Left hindlimb (tissue), 1 donor: ENCODE measurements at places on chromosomes 6 and 20.

- no peak for DNase-seq
Observed at GRCh38 chr20:3031524-3032147, 11.8 kb upstream of the GNRH2 start.

- no peak for DNase-seq
Observed at GRCh38 chr6:36686668-36687513, 8.4 kb downstream of the CDKN1A start.

DNA sequence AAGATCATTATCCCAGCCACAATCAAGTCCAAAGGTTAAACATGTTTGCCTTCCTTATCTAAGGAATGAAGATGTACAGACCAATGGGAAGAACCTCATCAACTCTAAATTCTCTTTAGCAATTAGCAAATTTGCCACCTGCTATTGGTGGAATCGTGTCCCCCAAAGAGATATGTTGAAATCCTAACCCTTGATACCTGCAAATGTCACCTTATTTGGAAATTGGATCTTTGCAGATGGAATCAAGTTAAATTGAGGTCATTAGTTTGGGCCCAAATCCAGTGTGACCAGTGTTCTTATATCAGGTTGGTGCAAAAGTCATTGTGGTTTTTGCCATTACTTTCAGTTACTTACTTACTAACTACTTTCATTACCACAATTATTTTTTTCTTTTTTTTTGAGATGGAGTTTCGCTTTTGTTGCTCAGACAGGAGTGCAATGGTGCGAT, 31.3 kb downstream of the KLHL31 start:
- DNase-seq = no peak

DNA sequence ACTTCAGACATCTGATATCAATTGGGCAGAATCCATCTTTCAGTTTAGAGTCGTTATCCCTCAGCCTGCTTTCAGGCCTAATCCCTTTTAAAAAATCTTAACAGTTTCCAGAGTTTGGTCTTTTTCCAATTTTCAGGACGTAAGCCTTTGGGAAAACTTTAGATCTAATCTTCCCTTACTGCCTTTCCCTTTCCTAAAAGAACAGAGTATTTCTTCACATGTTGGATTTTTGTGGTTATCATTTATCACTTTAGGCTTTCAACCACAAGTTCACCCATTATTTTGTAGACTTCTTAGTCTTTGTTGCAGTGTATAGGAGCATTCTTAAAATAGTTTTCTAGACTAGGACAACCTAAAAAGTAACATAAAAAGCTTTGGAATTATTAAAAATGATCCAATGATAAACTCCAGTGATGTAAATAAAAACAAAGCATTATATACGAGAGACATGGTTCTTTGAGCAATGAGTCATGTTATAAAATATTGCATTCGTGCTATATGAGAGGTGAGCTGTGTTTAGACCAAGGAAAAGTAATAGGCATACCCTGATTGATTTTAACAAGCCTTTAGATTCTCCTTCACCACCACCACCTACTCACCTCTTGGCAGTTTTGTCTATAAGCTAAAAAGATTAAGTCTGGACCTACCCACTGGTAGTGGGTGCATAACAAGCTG, 90.4 kb upstream of the MCHR2 start:
- no peak for DNase-seq

GRCh38 chr6:148203970-148204369, 138.7 kb upstream of the SASH1 start:
- peak; percentile 66 for DNase-seq

DNA sequence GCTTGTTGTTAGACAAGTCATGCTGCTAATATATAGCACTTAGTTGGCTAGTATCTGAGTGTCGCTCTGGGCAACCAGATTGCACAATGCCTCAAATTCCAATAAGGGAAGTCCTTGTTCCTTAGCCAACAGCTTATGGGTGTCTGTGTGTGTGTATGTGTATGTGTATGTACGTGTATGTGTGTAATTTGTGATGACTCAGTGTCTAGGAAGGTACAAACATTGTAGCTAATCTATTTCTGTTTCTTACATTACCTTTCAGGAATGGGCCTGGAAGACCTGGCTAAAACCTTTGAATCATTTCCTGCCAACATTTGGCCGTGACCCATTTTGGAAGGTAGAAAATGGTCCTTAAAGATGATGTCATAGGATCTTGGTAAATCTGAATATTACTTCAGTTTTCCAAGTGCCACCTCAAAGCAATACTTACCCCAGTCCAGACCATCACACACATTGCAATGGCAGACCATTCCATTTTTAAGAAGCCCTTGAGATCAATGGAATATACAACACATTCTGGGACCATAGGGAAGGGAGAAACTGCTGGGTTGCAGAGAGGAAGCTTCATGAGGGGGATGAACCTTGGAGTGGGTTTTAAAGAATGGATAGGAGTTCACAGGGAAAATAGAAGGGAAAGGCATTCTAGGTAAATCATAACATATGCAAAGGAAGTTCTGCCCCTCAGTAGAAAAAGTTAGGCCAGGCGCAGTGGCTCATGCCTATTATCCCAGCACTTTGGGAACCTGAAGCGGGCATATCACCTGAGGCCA, 25.1 kb downstream of the NEDD9 start:
- DNase-seq = peak; percentile 55

- DNase-seq = peak; percentile 9
Observed at GRCh38 chr6:44650947-44651346, 263.4 kb downstream of the CDC5L start.

DNA sequence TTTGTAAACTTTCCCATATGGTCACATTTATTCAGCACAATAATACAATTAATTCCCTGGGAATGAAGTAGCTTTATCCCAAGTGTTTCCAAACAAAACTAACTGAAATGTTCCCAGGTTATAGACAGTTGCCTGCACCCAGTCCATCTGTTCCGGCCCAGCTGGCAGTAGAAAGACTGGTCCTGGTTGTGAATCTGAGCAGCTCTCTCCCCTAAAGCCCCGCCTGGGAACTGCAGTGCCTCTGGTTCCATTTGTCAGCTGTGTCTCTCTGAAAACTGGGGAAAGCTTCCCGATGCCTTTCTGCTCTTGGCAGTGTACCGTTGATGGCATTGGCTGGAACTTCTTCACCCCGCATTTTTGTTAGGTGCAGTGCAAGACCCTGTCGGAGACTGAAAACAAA, 8.7 kb downstream of the MTHFD1L start:
- DNase-seq = peak; percentile 34

DNA sequence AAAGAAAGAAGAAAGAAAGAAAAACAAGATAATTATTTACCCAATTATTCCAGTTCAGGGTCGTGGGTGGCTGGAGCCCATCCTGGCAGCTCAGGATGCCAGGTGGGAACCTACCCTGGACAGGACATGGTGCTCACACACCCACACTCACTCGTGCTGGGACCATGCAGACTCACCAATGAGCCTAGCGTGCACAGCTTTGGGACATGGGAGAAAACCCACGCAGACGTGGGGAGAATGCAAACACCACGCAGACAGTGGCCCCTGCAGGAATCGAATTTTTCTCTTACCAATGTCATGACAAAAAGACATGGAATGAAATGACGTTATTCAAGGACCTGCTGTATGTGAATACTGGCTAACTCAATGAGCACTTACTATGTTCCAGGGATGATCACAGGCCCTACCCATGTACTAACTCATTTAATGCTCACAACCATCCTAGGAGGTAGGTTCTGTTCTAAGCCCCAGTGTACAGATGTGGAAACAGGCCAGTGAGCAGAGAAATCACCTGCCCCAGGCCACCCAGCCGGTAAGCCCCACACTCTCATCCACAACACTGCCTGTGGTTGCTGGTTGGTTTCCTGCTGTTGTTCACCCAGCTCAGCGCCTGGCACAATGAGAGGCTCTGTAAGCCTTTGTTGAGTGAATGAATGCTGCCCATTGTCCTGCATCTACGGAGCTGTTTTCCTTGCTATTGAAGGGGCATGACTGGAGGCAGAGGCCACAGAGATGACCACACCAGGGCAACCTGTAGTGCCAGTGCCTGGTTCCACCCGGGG, 6.8 kb upstream of the PI16 start:
- DNase-seq = no peak

DNA sequence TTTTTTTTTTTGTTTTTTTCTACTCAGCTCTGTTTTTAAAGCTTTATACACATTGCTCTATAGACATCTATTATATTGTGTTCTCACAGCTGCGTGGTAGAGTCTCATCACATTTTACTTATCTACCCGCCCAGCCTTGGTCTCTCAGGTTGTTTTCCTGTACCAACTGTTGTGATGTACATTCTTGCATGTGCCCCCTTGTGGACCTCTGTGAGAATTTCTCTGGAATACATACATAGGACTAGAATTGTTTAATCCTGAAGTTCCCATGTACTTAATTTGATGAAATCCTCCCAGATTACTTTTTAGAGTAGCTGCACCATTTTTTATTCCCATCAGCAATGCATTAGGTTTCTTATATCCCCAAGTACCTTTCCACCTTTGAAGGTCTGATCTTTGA, 40.4 kb upstream of the TINAG start:
- DNase-seq = no peak

DNA sequence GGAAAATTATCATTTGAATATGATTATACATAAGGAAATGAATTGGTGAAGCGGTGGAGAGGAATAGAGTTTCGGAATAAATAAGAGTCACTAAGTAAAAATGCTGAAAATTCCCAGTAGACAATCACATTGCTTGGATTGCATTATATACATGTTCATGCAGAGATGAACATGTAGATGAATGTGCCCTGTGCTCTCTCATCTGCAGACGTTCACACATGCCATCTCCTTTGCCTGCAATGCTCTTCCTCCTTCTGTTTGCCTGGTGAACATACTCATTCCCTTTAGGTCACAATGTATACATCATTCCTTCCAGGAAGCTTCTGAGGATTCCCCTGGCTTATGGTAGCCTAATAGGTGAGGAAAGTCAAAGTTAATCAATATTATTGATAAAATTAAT, 17.9 kb downstream of the DCDC2 start:
- DNase-seq = no peak

DNA sequence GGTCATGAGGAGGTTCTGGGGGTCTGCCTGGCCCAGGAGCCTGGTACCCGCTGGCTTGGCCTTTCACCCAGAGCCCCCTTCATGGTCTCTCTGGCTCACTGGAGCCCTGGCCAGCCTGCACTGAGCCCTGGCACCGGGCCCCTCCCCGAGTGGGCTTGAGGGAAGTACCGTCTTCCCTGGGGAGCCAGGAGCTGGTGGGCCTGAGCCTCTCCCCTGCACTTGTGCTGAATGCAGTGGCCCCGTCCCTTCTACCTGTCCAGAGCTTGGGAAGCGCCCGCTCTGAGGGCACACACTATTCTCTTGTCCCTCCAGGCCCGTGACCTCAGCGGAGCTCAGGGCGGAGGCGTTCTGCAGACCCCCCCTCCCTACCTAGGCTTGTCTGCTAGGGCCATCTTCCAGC, 62.2 kb downstream of the TCP11 start:
- no peak for DNase-seq

DNA sequence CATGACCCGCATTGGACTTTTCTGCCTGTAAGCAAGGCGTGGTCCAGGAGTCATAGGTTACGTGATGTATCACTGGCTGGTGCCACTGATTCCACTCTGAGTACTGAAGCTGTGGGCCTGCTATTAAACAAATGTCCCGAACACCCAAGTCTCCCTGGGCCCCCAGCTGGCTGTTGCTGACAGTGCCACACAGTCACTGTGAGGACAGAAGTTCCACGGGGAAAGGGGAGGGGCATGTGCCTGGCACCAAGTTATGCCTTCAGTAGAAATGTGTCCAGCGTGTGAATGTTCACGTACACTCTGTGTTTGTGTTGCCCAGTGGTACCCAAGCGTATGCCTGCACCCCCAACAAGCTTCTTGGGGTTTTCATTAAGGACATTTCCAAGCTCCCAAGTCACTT, 171.4 kb upstream of the QKI start:
- DNase-seq = no peak

DNA sequence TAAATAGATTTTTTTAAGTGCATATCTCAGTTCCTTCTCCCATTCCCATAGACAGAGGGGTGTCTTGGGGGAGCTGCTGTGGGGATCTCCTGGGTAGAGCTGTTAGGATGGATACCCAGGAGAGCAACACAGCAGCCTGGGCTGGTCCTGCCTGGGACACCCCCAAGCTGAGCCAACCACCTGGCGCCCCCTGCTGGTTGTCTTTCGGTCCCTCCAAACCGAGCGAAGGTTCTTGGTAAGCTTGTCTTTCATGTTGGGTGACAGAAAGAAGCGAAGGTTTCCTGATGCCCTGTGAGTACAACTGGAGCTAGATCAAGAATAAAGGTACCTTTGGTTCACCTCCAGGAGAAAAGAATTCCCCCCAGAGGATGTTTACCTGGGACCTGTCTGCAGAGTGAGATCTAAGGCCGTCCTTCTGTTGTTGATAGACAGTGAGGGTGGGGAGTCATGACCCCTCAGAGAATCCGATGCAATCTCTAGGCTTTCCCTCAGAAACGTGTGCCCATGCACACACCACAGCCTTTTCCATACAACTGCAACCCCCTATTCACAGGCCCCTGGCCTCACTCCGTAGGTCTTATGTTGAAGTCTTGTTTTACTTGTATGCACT, 50.8 kb downstream of the SNX9 start:
- peak; percentile 68 for DNase-seq

DNA sequence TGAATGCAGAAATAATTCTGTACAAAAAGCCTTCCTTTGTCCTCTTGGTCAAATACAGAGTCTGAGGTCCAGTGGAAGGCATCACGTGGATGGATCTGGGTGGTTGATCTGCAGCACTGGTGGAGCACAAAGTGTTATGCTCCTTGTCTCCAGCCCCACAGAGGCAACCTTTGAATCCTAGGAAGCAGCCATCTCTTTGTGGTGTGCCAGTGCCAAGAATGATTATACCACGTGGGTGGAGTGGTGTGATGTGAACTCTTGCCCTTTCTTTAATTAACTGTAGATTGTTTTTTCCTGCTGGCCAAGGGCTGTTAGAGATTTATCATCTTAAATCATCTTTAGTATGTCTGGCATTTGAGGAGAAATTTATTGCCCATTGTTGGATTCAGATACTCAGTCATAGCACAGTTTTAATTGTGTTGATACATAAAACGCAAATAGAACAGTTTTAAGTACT, 31.1 kb downstream of the NCOA7 start:
- DNase-seq = no peak

DNA sequence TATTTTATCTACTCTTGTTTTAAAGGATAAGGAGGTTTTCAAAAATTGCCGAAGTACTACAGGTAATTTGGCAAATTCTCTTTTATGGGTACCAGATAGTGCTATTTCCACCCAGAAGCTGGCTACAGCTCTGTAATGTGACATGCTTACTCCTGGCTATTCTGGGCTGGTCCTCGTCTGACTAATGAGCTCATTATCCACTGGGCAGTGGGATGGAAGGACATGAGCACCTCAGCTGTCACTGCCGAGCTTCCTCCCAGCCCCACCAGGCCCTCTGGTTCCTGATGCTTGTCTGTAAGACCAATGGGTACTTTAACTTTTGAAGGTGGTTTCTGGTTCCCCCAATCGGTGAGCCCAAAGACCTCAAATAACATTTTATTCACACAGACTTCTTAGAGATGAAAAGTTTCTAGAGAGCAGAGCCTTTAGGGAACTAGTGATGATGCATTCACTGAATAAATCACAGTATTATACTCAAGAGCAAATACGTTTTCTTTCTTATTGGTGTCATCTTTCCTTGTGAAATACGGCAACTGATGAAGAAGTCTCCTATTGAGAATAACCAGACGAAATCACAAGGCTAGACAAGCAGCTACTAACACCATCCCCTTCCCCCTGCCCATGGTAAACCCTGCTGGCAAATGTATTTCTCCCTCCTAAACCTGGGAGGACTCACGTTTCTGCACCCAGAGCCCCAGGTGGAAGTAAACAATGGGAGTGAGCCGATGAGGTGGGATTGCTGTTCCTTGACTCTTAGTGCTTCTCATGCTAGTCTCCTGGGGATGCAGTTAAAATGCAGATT, 80.8 kb downstream of the SLC22A3 start:
- no peak for DNase-seq
